ENCODE measurements at places on chromosomes 2 and 18.
A peak's percentile ranks its signal among the peaks of the same experiment; 100 is the strongest.

DNA sequence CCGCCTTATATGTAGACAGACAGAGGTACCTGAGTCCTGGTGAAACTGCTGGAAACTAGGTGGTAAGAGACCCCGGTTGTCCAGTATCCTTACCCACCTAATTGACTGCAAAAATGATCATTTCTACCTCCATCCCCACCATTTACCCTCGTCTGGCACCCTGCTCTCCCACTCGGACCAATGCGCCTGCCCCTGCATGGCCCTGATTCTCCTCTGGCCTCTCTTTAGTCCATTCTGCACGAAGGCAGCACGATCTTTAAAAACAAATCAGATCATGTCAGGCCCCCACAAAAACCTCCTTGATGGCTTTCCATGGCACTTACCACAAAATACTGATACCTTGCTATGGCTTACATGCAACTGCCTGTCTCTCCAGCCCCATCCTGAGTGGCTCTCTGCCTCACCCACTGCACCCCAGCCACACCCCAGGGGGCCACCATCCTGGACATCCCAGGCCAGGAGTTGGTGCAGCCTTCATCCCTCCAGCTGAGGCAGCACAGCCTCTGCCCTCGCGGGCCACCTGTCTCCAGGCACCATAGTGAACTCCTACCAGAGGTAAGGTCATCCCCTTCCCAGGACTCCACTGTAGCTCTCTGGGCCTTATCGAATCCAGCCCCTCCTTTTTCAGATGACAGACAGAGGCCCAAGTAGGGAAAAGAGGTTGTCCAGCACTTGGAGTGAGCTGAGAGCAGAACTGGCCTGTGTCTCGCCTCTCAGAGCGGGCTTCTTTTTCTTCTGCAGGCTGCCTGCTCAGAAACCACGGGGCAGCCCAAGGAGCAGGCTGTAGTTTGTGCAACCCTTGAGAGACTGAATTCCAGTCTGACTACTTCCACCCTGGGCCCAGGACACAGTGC, 12.3 kb upstream of the CIB4 start:
- no peak for DNase-seq

- DNase-seq: no peak
Measured at GRCh38 chr2:185433824-185434223, 304.8 kb upstream of the FSIP2 start.

GRCh38 chr18:74949611-74950010, 259.3 kb downstream of the PTGR3 start:
- DNase-seq: no peak

- DNase-seq: no peak
Measured at GRCh38 chr2:80086831-80087230, 217.7 kb downstream of the LRRTM1 start.

- no peak for DNase-seq
Measured at GRCh38 chr2:26462100-26462499, 15.8 kb downstream of the OTOF start.

- no peak for DNase-seq
Measured at GRCh38 chr2:140122001-140122400, 1341.8 kb upstream of the NXPH2 start.

- no peak for DNase-seq
Measured at GRCh38 chr2:145088756-145089155, 568.8 kb upstream of the ZEB2 start.

GRCh38 chr18:9612215-9612830, 2.0 kb downstream of the PPP4R1 start:
- peak; percentile 2 for DNase-seq

DNA sequence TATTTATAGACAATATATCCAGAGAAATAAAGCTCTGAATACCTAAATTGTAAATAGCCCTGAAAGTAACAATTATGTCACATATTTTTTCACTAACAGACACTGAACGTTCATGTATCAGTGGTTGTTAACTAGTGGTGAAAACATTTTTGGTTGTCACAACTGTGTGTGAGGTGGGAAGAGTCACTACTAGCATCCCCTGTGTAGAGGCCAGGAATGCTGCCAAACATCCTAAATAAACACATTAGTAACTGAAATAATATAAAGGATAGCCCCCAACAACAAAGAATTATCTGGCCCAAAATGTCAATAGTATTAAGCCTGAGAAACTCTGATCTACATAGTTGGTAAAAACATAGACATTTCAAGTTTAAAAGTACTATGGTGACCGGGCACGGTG, 64.5 kb downstream of the ROCK1 start:
- DNase-seq: no peak

DNA sequence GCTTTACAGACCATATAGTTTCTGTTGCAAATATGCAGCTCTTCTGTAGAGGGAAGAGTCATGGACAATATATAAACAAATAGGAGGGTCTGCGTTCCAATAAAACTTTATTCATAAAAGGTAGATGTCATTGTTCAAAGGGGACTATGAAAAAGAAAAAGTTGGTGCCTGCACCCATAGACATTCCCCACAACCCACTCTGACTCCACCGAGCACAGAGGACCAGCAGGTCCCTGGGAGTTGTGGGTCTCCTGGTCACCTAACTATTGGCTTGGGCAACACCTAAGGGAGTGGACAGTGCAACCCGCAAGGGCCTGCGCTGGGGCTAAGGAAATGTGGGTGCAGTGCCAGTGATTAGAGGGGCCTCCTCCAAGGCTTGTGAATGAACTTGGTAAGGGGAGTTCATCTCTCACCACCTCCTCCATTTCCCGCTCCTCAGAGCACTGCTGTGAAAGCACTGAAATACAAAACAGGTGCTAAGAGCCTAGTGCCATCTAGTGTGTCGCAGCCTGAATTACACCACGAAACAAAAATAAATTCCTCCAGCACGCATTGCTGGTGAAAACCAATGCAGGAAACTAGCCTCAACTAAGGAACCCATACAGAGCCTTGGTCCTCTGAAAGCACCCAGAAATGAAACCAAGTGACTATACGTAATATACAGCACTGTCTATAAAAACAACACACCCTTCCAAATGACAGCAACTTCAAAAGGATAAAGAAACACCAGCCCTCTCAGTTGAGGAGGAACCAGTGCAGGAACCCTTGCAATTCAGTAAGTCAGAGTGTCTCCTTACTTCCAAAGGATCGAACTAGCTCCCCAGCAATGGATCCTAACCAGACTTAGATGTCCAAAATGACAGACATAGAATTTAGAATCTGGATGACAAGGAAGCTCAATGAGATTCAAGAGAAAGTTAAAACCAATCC, 166.6 kb downstream of the RNF144A start:
- DNase-seq: no peak

- DNase-seq: no peak
Measured at GRCh38 chr18:6683112-6683876, 46.2 kb upstream of the ARHGAP28 start.

- DNase-seq: no peak
Measured at GRCh38 chr2:167818521-167818920, 428.9 kb downstream of the STK39 start.

- no peak for DNase-seq
Measured at GRCh38 chr2:127661949-127662510, 13.3 kb downstream of the LIMS2 start.

- no peak for DNase-seq
Measured at GRCh38 chr2:22487541-22487940, 897.4 kb upstream of the KLHL29 start.

DNA sequence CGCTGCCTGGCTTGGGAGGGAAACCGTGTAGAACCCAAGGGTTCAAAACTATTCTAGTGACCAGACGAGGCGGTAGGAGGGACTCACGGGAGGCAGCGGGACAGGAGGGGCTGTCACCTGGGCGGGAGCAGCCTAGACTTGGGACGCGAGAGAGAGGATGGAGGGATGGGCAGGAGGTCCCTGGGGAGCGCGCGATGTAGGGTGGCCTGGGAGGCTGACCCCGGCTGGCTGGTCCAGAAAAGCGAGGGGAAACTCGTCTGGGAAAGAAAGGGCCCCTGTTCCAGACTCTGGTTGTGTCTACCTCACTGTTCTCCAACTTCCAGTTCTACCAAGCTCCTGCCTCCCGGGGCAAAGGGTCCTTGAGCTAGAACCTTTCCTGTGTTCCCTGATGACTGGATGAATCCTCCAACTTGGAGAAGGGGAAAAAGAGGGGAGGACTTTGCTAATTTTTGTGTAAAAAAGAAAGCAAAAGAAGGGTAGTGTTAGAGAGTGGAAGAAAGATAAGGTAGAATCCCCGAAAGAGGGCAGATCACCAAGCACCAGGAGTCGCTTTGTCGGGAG, 1.4 kb downstream of the DOK6 start:
- no peak for DNase-seq

DNA sequence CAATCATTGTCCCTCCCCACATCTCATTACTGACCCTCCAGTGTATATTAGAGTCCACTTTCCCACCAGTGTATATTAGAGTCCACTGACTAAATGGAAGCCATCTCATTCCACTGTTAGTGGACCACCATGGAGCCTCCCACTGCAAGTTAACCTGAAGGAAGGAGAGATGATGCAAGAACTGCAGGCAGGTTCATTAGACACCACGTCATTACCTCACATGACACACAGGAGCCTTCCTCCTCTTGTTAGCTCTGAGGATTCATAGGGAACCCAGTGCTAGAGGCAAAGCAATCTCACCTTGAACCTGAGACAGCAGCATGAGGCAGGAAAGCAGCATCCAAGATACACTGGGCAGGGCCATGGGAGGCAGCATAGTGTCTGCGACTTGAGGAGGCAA, 523 bp downstream of the REG3A start:
- no peak for DNase-seq

DNA sequence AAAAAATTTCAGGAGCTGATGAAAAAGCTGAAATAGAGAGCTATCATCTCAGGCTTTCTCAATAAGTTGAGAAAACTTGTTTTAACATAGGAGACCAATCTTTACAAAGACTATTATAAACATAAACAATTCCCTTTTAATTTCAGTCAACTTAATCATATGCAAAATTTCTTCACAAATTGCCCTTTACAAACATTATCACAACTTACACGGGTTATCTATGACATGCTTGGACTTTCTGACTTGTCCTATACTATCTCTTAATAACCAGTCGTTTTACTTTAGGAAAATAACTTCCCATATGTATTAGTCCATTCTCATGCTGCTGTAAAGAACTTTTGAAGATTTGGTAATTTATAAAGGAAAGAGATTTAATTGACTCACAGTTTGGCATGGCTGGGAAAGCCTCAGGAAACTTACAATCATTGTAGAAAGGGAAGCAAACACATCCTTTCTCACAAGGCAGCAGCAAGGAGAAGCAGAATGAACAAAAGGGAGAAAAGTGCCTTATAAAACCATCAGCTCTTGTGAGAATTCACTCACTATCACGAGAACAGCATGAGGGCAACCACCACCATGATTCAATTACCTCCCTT, 1583.7 kb upstream of the CELF4 start:
- no peak for DNase-seq

- no peak for DNase-seq
Measured at GRCh38 chr18:71329114-71329513, 1040.3 kb downstream of the SOCS6 start.

DNA sequence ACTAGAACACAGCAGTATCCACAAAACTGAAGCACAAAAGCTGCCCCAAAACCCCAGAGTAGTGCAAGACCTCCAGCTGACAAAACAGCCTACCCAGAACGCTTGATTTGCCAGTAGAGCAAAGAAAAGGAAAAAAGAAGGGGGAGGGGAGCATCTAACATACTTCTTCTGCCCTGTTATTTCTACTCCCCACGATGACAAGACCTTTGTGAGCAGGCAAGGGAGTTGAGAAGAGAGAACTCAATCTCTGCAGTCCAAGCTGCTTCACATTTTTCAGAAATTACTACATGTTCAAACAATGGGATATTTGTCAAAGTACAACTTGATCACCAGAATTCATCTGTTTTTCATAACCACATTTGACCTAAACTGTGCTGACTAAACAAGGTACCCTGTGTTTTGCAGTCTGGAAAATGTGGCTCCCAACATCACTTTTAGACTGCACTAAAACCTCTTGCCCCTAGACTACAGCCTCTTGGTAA, 286.7 kb downstream of the EXOC6B start:
- DNase-seq: no peak

GRCh38 chr2:237596520-237597195, 6.1 kb upstream of the RAB17 start:
- DNase-seq: no peak

DNA sequence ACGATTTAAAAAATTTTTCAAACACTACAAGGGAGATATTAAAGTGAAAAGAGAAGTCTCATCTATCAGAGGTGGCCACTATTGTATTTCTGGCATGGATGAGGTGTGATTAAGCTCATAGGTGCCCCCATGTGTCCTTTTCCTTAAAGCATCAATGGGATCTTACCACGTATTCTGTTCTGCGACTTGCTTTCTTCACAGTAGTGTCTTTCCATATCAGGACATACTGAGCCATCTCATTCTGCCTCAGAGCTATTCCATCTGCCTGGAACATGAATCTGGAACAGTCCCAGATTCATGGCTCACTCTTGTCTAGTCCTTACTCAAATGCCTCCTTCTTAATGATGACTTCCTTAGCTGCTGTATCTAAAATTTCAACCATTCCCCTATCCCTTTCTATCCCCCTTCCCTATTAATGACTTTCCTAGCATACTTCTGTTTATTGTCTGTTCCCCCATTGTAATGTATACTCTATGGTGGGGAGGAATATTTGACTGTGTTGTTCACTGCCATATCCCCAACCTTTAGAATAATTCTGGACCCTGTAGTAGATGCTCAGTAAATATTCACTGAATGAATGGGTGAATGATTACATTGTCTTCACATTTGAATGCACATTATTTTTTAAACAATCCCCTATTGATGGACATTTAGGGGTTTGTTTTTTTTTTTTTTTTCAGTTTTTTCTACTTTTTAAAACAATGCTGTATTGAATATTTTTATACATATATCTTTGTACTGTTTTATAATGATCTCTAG, 11.1 kb downstream of the STAMBP start:
- DNase-seq: no peak

- no peak for DNase-seq
Measured at GRCh38 chr2:116510117-116510671, 1304.3 kb upstream of the DDX18 start.

DNA sequence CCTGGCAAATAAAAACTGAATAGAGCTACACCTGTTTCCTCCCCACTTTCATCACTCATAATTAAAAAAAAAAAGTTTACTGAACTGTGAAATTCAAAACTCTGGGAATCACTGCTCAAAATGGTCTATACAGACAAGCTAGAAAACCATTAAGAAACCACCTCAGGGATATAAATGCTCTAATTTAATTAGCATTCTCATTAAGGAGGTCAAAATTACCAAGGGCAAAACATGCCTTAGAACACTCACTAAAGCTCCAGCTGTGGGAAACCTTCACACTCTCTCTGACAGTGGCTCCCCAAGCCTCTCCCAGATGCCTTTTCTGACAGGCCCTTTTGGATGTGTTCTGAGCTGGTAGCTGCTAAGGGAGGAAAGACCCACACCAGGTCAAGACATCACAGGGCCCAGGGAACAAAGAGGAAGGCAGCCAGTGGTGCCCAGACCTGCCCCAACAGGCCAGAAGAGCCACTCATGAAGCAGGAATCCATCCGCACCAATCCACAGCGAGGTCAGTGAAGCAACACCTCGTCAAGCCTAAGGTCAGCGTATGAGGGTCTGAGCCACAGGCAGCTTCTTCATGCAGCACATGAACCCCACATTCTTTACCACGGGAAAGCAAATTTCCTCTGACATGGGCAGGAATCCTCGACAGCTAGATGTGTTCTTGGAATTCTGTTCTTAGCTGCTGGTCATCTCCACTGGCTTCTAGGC, 35.6 kb downstream of the XDH start:
- no peak for DNase-seq
